ENCODE measurements at places on chromosomes 1 and 21. TPM values are rescaled to one million over a fixed set of nuclear protein-coding genes. Genes with fewer than 3 reads are reported as not detected.

DNA sequence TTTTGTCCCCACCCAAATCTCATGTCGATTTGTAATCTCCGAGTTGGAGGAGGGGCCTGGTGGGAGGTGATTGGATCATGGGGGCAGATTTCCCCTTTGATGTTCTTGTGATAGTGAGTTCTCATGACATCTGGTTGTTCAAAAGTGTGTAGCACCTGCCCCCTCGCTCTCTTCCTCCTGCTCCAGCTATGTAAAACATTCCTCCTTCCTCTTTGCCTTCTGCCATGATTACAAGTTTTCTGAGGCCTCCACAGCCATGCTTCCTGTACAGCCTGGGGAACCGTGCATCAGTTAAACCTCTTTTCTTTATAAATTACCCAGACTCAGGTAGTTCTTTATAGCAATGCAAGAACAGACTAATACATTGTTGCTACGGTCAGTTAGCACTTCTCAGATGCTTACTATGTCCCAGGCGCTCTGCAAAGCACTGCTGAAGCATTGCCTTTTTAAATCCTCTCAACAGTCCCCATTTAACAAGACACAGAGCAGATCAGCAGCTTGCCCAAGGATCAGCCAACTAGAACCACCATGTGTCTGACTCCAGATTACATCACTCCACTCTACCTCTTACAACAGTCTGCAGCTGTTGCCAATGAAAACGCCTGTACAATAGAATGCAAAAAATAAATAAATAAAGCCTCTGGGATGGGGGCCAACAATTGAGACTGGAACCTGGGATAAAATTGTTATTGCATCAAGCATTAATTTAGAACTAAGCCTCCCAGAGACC lies 52.4 kb upstream of the USP1 start:
- H3K36me3 ChIP-seq = no peaks in the 10 kb centered on the region
- DNase-seq = peak; percentile 97
- H3K27me3 ChIP-seq = no peaks in the 10 kb centered on the region
- H3K27ac ChIP-seq = peak overlapping the region; percentile 25
- peaks cover 11% of the 10 kb centered on the region for H3K4me1 ChIP-seq

- H3K27ac ChIP-seq = no peak overlapping the region
- H3K36me3 ChIP-seq = peaks cover 4% of the 10 kb centered on the region
- peaks cover 5% of the 10 kb centered on the region for H3K4me1 ChIP-seq
- H3K4me3 ChIP-seq = no peak overlapping the region
These were observed 12.2 kb upstream of the VN1R5 start for GRCh38 chr1:247243524-247244137.

DNA sequence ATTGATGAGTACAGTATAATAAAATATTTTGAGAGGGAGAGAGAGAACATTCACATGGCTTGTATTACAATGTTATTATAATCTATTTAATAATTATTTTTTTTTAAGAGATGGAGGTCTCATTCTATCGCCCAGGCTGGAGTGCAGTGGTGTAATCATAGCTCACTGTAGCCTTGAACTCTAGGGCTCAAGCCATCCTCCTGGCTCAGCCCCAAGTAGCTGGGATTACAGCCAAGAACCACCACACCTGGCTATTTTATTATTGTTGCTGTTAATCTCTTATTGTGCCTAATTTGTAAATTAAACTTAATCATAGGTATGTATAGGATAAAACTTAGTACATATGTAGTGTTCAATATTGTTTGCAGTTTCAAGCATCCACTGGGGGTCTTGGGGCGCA lies 57.8 kb downstream of the HS2ST1 start:
- H3K27ac ChIP-seq = no peak overlapping the region
- DNase-seq = peak; percentile 70
- no peaks in the 10 kb centered on the region for H3K27me3 ChIP-seq
- no peaks in the 10 kb centered on the region for H3K36me3 ChIP-seq
- H3K4me3 ChIP-seq = peak overlapping the region; percentile 45

GRCh38 chr1:170068923-170069322 lies 5.6 kb downstream of the KIFAP3 start:
- DNase-seq = no peak
- H3K27me3 ChIP-seq = no peaks in the 10 kb centered on the region
- H3K4me3 ChIP-seq = peak overlapping the region; percentile 15
- peaks cover 5% of the 10 kb centered on the region for H3K36me3 ChIP-seq
- H3K27ac ChIP-seq = peak overlapping the region; percentile 11

DNA sequence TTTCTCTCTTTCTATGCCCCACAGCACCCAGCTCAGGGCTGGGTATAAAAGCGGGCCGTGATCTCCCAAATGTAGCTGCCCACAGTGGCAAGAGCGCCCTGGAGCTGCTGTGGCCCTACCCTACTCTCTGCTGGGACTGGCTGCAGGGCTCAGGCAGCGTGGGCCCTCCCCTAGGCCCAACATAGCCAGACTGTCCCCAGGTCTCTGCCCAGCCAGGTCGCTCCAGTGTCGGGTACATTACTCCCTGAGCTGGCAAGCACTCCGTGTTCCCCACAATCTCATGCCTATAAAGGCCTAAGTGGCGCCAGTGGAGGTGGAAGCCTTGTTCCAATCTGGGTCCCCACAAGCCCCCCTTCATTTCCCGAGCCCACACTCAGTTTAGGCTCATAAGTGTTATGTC lies 66.2 kb downstream of the GLIS1 start:
- no peak overlapping the region for H3K4me3 ChIP-seq
- no peaks in the 10 kb centered on the region for H3K36me3 ChIP-seq
- no peaks in the 10 kb centered on the region for H3K27me3 ChIP-seq
- H3K27ac ChIP-seq = no peak overlapping the region

DNA sequence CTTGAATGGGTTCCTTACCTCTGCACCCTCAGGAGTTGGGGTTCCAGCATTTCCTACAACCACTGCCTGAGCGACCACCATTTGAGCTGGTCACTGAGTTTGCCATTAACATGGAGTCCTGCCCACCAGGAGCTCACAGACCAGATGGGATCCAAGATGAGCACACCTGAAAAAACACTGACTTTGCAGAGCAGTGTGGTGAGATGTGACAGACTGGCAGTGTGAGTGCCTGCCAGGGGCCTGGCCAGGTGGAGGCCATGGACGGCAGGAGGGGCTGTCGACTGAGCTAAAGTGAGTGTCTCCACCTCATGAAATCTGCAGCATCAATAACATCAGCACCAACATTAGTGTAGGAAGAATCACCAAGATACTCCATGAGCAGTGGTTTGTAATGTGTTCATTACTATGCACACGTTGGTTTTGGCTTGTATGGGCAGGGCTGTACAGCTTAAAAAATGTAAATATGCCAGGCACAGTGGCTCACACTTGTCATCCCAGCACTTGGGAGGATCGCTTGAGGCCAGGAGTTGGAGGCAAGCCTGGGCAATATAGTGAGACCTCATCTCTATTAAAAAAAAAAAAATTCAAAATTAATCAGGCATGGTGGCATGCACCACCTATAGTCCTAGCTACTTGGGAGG lies 12.2 kb upstream of the MIXL1 start:
- DNase-seq = no peak
- H3K27me3 ChIP-seq = no peaks in the 10 kb centered on the region
- no peak overlapping the region for H3K4me3 ChIP-seq

- H3K4me3 ChIP-seq = no peak overlapping the region
- no peaks in the 10 kb centered on the region for H3K36me3 ChIP-seq
- H3K27ac ChIP-seq = no peak overlapping the region
- H3K4me1 ChIP-seq = peaks cover 5% of the 10 kb centered on the region
- H3K27me3 ChIP-seq = no peaks in the 10 kb centered on the region
These were observed 220.3 kb downstream of the PLPP3 start for GRCh38 chr1:56359056-56359455.

DNA sequence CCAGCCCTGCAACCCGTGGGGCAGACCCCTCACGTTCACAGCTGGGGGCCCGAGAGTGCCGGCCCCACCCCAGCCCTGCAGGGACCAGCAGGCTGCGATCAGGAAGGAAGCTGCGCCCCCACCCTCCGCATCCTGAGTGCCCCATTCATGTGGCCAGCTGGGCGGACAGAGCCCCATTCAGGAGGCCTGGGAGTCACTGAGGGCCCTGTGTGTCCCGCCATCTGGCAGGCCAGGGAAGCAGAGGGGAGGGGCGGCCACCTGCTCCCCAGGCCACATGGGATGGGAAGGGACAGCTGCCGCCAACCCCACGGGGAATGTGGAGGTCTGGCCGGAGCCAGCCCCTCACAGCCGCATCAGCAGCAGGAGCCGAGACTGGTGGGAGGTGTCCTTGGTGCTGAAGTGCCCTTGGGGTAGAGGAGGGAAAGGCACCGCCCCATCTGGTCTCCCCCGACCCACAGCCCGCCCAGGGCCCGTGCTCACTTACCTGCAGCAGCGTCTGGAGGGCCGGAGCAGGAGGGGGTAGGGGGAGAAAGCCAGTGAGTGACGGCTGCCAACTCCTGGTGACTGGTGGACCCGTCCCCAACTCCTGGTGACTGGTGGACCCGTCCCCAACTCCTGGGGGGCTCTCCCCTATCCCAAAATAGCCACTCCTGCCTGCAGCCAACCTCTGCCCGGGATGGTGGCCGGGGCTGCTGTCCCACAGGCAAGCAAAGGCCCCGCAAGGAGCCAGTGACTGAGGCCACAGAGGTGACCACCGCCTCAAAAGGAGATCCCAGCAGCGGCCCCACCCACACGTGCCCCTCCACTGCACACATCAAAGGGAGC lies 8.7 kb downstream of the ACAP3 start:
- DNase-seq = no peak
- H3K4me1 ChIP-seq = peaks cover 6% of the 10 kb centered on the region
- no peak overlapping the region for H3K27ac ChIP-seq
- H3K4me3 ChIP-seq = no peak overlapping the region
- H3K36me3 ChIP-seq = peaks cover 6% of the 10 kb centered on the region
- no peaks in the 10 kb centered on the region for H3K27me3 ChIP-seq

GRCh38 chr21:16913010-16913409 lies 599.8 kb upstream of the CXADR start:
- no peak overlapping the region for H3K4me3 ChIP-seq
- no peak overlapping the region for H3K27ac ChIP-seq
- no peaks in the 10 kb centered on the region for H3K36me3 ChIP-seq

- peaks cover 13% of the 10 kb centered on the region for H3K4me1 ChIP-seq
- H3K36me3 ChIP-seq = peaks cover 8% of the 10 kb centered on the region
- DNase-seq = no peak
- H3K27ac ChIP-seq = peak overlapping the region; percentile 60
- H3K27me3 ChIP-seq = no peaks in the 10 kb centered on the region
These were observed 75.8 kb downstream of the ST3GAL3 start for GRCh38 chr1:43783096-43783670.

- H3K4me1 ChIP-seq = peaks cover 54% of the 10 kb centered on the region
- H3K27me3 ChIP-seq = no peaks in the 10 kb centered on the region
- H3K4me3 ChIP-seq = no peak overlapping the region
- H3K27ac ChIP-seq = no peak overlapping the region
- peaks cover 28% of the 10 kb centered on the region for H3K36me3 ChIP-seq
- DNase-seq = peak; percentile 55
These were observed 11.7 kb downstream of the TAGLN2 start for GRCh38 chr1:159913451-159914192.

DNA sequence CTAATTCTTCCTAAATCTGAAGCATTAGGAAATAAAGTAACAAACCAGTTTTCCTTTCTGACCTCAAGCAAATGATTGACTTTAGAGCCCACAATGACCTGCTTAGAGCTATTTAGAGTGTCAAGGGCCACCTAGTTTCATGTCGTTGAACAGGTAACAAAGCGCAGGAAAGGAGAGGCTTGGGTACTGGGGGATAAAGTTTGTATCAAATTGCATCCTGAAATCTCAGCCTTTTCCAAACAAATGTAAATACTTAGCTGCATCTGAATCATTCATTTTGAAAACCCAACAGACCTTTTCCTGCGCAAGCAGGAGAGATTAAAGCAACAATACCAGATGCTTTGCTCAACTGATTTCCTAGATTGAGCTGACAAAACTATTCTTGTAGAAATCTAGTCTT lies 121.2 kb downstream of the NRIP1 start:
- no peak overlapping the region for H3K27ac ChIP-seq
- H3K4me3 ChIP-seq = no peak overlapping the region
- no peaks in the 10 kb centered on the region for H3K4me1 ChIP-seq
- no peaks in the 10 kb centered on the region for H3K36me3 ChIP-seq
- no peaks in the 10 kb centered on the region for H3K27me3 ChIP-seq
- no peak for DNase-seq

GRCh38 chr1:227391879-227392278 lies 73.6 kb upstream of the CDC42BPA start:
- peaks cover 16% of the 10 kb centered on the region for H3K4me1 ChIP-seq
- DNase-seq = no peak
- no peak overlapping the region for H3K4me3 ChIP-seq
- H3K36me3 ChIP-seq = no peaks in the 10 kb centered on the region

DNA sequence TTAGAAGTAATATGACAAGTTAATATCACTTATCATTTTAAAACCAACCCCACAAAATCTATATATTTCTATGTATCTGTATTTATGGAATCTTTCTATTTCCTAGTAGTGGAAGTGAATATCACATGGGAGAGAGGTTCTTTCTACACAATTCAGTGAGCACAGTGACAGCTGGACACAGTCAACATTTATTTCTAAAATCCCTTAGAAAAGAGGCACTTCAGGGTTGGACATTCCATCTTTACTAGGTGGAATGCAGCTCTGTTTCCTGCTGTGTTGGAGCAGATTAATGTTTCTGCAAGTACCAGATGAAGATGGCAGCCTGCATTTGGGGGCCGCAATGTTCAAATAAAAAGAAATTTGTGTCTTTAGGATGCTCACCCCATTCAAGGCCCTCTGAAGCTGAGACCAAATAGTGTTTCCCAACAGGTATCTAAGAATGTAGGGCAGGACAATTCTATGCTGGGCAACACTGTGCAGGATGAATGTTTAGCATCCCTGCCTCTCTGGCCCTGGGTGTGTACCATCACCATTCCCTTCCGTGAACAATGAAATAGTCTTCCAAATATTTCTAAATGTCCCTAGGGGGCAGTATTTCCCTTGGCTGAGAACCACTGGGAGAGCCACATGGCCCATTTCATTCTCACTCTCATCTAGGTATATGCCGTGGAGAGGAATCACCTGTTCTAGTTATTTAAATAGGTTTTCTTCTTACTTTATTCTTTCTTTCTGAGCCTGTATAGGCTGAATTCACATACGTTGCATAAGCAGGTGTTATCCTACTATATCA lies 394.8 kb downstream of the PRDM2 start:
- H3K27ac ChIP-seq = no peak overlapping the region
- DNase-seq = peak; percentile 43

GRCh38 chr1:223771814-223772770 lies 59.8 kb downstream of the CAPN2 start:
- peak; percentile 82 for DNase-seq
- peak overlapping the region; percentile 52 for H3K4me3 ChIP-seq
- peaks cover 89% of the 10 kb centered on the region for H3K36me3 ChIP-seq
- H3K27ac ChIP-seq = peak overlapping the region; percentile 92
- peaks cover 69% of the 10 kb centered on the region for H3K4me1 ChIP-seq

GRCh38 chr1:21034725-21035628 lies 141.7 kb downstream of the EIF4G3 start:
- no peaks in the 10 kb centered on the region for H3K27me3 ChIP-seq
- peaks cover 6% of the 10 kb centered on the region for H3K4me1 ChIP-seq
- H3K4me3 ChIP-seq = no peak overlapping the region

- no peaks in the 10 kb centered on the region for H3K27me3 ChIP-seq
- H3K4me1 ChIP-seq = peaks cover 6% of the 10 kb centered on the region
- DNase-seq = peak; percentile 66
- H3K27ac ChIP-seq = peak overlapping the region; percentile 36
These were observed 2.7 kb downstream of the DIO1 start for GRCh38 chr1:53896635-53897229.

Gene GSTM1
- not detected for total RNA-seq

Gene PBX1
- total RNA-seq = 2.3 TPM

Gene CRNN
- not detected for total RNA-seq

Gene ZFP69B
- 8.9 TPM for total RNA-seq

Gene NDUFS5
- 233 TPM for total RNA-seq

Gene APCS
- not detected for total RNA-seq

Gene KIAA0319L
- 50.7 TPM for total RNA-seq

Gene PLCH2
- 92.6 TPM for total RNA-seq

Gene MPZ
- 0.29 TPM for total RNA-seq

Gene MFAP2
- 1.2 TPM for total RNA-seq

Gene PLA2G5
- total RNA-seq = not detected

Gene CRYBG2
- total RNA-seq = 14.2 TPM

Gene LCE1C
- 1.4 TPM for total RNA-seq
